ENCODE measurements at places on chromosomes 6 and 20.

GRCh38 chr6:15739867-15740266 is 77.0 kb upstream of the DTNBP1 start:
- no peak for DNase-seq

- DNase-seq: no peak
Measured at GRCh38 chr20:49445176-49445575, 37.3 kb downstream of the KCNB1 start.

DNA sequence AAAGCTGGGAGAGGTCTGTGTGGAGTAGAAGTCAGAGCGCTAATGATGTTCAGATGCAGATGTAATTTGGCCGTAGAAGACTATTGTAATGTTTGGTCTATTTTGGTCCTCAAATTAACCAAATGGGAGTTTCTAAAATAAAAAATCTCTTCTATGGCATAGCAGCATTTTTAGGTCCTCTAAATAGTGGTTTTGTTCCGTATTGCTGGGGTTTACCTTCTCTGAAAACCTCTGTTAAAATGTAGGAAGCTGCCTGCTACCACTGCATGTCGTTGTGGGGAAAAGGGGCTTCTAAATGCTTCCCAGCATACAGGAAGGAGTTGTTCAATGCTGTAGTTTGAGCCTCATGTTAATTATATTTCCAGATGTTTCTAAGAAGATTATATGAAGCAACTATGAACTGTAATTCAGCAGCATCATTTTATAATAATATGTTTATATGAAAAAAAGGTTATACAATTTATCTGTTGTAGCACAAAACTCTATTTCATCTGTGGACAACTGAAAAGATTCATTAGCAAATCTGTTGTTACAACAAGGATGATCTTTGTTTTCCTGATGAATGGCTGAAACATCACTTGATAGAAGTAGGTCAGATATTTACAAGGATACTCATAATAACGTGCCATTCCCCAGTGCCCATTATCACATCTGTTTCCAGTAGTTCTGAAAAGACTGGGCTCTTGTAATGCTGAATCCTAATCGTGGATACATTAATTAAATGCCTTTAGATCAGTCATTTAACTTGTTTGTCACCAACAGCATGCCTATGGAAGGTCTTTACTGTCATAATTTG is 256.6 kb downstream of the TBC1D7 start:
- no peak for DNase-seq

GRCh38 chr6:42140756-42141602 is 1.4 kb downstream of the C6orf132 start:
- DNase-seq: no peak

- DNase-seq: no peak
Measured at GRCh38 chr6:12717356-12717755, 789 bp downstream of the PHACTR1 start.

GRCh38 chr6:160041608-160042007 is 72.7 kb downstream of the IGF2R start:
- DNase-seq: no peak

DNA sequence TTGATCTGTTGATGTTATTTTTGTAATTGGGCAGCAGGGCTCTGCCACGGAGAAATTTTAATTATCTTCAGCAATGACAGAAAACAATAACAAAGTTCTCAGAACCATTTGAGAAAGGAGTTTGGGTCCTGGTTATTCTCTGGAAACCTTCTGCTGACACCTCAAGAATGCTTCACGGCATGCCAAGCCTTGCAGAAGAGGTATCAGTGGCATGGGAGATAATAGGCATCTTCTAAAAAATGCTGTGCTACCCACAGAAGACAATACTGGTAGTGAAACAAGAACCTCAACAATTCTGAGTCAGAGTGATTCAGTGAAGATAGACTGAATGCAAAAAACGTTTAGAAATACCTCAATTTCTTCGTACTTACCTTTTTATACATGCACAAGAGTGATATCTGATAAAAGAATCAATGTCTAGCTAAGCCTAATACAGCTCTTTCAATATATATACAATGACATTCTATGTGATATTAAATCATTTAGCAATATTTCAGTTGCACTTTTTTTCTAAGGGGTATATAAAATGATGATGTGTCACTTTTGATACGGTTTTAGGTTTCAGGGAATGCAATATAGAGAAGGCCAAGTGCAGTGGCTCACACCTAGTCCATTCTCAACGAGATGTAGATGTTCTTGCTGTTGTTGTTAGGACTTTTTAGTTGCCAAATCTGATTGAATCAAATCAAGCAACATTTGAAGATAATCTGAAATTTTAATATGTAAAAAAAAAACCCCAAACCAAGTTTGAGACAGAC is 110.4 kb upstream of the COL21A1 start:
- no peak for DNase-seq

- no peak for DNase-seq
Measured at GRCh38 chr20:58054780-58055373, 173.6 kb downstream of the ANKRD60 start.

DNA sequence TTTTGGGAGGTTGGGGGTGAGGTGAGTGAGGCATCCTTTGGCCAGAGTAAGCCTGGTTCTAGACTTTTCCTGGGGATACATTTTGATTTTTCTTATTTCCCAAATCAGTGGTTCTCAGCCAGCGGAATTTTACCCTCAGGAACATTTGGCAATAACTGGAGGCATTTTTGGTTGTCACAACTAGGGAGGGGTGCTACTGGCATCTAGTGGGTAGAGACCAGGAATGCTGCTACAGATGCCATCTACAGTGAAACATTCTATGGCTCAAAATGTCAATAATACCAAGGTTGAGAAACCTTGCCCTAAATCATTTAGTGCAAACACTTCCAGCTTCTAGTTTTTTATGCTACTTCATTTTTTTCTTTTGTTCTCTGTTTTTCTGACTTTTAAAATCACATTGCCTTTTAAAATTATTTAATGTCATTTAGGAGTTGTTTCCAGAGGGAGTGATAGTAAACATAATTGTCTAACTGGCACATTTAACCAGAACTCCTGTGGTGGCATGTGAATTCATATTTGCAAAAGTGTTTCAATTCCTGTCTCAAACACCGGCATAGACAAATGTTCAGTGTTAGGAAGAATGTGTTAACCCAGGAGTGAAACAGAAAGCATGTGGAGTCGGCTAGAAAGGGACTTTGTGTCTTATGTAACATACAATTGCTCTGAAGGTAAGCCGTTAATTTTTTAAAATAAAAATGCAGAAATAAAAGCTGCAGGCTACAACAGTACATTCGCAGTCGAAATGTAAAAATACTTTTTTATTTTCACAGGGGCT is 59.0 kb downstream of the QRSL1 start:
- DNase-seq: no peak

GRCh38 chr6:170224694-170225660 is 65.9 kb downstream of the DLL1 start:
- no peak for DNase-seq

- DNase-seq: no peak
Measured at GRCh38 chr6:20162515-20162914, 49.8 kb downstream of the MBOAT1 start.

- no peak for DNase-seq
Measured at GRCh38 chr6:35469751-35470662, 1.8 kb downstream of the RPL10A start.

GRCh38 chr6:81683912-81684311 is 68.6 kb downstream of the TENT5A start:
- DNase-seq: no peak

DNA sequence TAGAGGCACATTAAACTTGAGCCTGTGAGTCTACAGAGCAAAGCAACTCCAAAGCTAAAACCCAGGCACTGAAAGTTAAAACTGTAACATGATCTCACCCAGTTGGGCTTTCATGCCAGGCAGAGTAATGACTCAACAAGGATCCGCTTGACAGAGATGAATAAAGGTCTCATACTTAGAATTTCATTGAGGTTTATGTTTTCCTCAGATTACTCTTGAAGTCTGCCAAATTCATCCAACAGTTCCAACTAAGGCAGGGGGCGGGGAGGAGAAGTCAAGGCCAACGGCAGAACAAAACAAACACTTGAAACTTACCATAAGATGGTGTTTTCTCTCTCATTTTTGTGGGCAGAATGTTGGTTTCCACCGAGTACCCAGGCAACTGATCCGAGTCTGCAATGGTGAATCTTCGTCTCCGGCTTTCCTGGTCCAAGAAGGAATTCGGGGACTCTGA is 54.0 kb upstream of the IPCEF1 start:
- no peak for DNase-seq

- no peak for DNase-seq
Measured at GRCh38 chr20:1467355-1468116, 887 bp upstream of the NSFL1C start.

GRCh38 chr6:46935687-46936086 is 13.9 kb upstream of the ADGRF5 start:
- no peak for DNase-seq

- DNase-seq: no peak
Measured at GRCh38 chr6:35078226-35078850, 62.8 kb downstream of the TCP11 start.

DNA sequence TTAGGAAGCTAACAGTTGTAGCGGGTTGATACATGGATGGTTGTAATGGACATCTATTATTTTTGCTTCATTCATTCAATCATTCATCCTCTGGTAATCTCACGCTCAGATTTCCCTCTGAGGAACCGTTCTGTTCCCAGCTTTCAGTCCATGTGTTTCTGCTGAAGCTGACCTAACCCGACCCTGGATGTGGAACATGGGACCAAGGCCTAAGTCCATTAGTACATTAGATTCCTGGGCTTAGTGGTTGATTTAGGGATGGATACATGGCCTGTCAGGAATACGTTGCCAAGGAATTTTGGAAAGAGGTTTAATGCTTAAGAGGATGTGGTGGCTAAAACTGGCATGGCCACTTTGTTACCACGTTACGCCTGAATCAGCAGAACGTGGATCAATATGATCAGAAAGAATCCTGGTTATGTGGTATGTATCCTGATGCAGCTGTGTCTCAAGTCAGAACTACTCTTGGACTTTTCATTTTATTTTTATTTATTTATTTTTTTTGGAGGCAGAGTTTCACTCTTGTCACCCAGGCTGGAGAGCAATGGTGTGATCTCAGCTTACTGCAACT is 4.1 kb upstream of the DHX35 start:
- DNase-seq: no peak

DNA sequence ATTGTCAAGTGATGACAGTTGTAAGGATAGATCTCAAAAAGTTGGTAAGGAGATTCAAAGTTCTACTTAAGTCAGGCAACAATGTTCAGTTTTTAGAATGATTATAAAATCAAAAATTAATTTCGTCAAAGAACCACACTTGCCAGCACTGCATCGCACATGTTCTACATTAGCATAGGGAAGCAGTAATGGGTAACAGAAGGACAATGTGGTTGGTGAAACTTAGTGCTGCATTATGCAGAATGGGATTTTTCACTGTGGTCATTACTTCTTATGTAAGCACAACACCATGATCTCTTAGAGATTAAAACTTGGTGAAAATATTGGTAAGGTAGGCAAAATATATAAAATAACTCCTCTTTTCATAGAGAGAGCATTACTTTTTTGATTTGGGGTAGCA is 173.7 kb upstream of the THEMIS start:
- DNase-seq: no peak

DNA sequence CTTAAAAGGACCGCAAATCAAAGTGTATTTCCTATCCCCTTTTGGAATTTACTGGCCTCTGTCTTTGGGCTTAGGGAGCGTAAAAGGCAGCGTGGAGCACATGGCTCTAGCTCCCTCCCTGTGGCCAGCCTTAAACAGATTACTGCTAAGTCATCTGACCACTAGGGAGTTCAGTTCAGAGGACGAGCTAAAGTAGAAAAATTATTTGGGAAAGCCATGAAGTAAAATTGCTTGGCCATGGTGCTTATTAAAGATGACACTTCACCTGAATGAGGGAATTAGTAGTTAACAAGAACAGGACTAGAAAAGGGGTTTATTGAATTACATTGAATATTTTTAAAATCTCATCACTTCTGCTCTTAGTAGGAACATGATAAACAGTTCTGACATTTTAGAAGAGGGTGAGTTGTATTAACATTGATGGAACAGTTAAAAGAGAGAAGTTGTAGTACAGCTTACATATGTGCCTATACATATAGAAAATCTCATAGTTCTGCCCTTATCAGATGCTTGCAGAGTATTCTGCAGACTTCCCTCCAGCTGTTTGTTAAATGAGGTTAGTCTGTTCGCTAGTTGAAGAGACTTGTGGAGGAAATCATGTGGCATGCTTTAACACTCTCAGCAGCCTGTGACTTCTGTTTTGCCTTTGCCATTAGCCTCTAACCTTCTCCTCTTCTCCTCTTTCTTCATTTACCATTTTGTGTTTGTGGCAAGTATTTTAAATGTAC is 31.2 kb upstream of the MAPK13 start:
- DNase-seq: no peak

DNA sequence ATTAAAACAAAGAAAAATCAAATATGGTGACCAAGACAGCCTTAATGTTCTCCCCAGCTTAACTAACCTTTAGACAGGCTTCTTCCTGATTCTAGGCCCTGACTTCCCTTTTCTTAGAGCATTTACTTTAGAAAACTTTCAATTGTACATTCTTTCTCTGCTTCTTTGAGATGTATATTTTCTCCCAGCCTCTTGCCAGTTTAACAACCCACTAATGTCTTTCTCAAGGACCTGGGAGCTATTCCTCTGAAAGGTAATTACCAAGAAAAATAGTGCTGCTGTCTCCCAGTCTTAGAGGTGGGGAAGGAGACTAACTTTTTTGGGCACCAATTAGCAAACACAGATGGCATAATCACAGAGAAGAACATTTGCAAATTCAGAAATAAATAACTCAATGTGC is 62.8 kb upstream of the KCNQ5 start:
- no peak for DNase-seq

DNA sequence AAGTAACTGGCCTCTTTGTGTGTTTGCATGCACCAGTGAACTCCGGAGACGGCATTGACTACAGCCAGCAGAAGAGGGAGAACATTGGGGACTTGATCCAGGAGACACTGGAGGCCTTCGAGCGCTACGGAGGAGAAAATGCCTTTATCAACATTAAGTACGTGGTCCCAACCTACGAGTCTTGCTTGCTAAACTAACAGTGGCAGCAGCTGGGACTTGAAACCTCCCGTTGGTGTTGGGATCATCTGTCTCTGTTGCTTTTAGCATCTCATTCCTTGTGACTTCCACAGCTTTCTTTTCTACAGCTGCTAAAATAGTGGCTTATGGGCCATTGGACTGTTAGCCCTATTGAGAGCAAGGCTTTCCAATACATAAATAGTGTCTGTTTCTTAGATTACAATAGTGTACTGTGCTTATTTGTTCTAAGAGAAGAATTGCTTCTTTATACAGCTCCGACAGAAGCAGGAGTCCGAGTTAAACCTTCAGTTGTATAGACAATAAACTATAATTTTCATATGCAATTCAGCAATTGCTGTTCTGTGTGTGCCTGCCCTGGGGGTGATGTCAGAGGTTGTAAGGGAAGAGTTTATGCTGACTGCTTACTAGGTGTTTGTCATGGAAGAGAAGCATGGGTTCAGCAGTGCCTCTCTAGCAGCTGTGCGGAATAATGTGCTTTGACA is 99.6 kb upstream of the QKI start:
- DNase-seq: no peak

DNA sequence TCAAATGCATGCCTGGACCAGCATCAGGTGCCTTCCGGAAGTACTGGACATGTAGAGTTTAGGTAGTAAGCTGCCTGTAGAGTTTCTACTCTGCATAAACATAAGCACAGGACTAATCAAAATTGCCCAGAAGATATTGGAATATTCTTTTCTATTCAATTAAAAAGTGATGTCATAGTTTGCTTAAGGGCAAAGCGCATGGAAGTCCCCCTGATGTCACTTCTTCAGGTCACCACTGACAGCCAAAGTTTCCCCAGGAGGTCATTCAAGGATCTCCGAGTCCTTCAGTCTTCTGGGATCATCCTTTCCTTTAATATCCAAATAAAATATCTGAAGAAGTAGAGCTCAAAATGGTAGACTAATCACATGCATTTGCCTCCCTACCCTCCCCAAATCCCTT is 17.5 kb upstream of the RIN2 start:
- DNase-seq: no peak

All from NK-92 treated with Interleukin-12 subunit alpha and Interleukin-12 subunit beta, amount 100 ng/mL, for 24 hours (cell line).